GM18507 (cell line): ENCODE measurements at places on chromosomes 5 and 9.

GRCh38 chr5:153485641-153486040 lies 4.8 kb upstream of the GRIA1 start:
- DNase-seq: no peak

DNA sequence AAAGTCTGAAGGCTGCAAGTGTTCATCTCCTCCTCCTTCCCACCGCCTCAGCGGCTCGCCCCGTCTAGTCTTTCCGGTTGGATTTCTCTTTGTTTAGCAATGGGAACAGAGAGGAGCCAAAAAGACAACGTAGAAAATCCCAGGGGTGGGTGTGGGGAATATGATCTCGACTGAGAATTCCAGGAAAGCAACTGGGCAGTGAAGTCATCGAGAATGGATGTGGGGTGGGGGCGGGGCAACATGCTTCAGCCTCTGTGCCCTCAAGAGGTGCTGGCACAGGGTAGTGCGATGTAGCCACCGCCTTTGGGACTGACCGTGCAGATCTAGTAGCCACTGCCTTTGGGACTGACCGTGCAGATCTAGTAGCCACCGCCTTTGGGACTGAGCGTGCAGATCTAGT lies 12.9 kb downstream of the MSX2 start:
- no peak for DNase-seq

DNA sequence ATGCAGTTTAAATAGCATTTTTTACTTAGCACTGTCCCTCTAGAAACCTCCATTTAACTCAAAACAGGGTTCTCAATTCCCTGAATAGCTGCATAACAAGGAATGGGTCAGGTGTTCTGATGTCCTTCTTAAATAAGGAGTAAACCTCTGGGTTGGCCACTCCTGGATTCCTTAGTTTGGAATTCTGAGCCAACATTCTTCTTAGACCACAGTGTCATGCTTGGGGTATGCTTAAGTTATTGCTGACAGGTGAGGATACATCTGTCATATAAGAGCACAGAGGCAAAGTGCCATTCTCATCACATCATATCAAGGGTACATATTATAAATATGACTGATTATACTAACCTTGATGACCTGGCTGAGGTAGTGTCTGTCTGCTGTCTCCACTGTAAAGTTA lies 179.9 kb upstream of the SEMA6A start:
- no peak for DNase-seq

- DNase-seq: no peak
Observed at GRCh38 chr5:105428451-105429380, 1866.1 kb upstream of the NUDT12 start.

DNA sequence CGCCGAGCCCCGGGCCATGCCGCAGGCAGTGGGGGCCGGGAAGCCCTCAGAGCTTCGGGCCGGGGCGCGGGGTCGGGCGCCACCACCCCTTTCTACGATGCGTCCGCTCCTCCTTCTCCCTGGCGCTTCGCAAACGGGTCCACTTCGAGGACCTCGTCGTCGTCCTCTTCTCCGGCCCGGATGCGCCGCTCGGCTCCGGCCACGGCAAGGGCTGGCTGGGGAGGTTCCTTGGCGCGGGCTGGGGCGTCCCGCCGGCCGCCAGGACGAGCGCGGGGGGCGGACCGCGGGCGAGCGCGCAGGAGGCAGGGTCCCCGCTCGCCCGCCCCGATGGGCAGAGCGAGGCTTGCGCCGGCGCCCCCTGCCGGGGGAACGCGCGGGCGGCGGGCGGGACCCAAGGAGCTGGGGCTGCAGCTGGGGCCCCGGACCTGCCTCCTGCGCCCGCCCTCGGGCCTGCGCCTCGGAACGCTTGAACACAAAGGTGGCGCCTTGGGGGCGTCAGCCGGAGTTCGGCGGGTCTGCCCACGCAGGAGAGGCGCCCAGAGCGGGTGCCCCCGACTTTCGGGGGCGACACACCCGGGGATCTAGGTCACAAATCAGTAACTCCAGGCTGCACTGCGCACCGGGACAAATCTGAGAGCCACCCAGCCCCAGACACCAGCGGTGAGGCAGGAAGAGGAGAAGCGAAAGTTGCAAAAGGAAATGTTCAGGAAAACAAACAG lies at the start of gene ROR2:
Gene ROR2 (minus strand): TSS at position 283 of the 719 bp plus-strand sequence.
- DNase-seq: peak; percentile 28

DNA sequence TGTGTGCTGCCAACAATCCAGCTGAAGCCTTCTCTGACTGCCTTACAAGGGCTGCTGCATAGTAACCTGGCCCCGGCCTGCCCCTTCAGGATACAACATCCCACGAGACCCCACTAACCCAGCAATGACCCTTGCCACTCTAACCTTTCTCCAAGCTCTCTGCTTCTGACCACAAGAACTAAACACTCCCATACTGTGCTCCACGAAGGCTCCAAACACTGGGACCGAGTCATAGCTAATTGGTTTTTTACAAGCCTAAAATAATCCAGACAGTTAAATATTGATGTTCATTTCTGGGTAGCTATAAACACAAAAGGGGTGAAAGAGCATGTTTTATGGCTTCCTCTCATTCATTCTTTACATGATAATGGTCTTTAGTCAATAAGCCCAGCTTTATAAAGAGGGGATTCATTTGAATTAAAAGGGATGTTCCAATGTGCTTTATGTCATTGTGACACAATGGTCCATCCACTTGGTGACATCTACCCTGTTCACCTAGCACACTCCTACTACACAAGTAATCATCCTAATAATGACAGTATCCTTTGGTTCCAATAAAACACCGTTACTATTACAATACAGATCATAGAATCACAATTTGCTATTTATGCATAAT lies 16.2 kb upstream of the TLE4 start:
- no peak for DNase-seq

DNA sequence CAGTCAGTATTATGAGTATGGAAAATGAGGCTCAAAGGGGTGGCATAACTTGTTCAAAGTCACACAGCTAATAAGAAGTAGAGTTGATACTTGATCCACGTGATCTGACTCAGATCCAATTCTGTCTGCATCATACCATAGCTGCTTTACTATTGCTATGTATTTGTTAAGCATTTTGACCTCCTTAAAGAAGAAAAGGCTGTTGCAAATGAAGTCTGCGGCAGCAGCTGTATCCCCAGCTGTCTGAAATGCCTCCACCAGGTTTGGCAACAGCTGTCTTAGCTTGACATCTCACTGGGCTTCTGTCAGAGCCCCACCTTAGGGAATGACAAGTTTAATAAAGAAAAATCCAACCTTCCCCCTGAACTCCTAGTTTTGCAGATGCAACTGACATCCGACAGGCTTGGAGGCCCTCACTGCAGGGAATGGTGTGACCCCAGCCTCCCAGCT lies 75.6 kb upstream of the SLC44A1 start:
- DNase-seq: no peak
